ENCODE measurements at places on chromosomes 2 and 18.

DNA sequence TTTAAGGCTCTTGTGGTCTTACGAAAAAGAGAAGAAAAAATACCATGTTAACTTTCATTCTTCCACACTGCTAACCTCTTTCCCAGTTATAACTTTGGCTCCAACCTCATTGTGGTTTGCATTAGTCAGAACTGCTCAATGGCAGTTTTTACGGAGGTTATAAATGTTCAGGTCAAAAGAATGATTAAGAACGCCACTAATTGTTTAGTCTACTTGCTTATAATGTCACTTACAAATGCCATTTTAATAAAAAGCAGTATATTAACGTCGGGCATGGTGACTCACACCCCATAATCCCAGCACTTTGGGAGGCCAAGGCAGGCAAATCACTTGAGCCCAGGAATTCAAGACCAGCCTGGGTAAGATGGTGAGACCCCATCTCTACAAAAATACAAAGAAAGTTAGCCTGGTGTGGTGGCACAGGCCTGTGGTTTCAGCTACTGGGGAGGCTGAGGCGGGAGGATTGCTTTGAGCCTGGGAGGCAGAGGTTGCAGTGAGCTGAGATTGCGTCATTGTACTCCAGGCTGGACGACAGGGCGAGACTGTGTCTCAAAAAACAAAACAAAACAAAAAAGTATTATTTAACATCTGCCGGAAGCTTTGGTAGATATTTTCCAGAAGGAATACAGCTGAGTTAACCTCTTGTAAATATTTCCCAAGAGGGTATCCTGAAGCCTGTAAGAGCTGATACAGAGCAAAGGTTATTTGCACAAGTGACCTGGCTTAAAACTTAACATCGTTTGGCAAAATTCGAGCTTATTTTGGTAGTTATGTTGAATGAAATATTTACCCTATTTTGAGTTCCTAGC is 5.1 kb downstream of the AGPS start:
- DNase-seq: no peak

- no peak for DNase-seq
These were observed 529.1 kb upstream of the CDH7 start for GRCh38 chr18:65221736-65222135.

DNA sequence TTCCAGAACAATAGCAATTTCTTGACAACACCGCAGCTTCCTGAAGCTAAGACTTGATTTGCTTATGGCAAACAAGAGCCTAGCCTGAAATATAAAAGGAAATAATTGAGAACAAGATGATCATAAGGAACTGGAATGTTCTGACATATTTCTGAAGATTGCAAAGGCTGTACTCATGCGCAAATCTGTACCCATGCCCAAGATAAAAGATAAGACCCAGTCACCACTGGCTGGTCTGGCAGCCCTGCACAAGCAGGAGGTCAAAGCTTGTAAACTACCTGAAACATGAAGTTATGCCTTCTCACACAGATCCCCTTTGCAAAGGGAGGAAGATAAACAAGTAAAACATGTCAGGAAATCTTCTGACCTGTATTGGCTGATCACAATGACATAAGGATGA is 160.8 kb upstream of the GYPC start:
- no peak for DNase-seq

DNA sequence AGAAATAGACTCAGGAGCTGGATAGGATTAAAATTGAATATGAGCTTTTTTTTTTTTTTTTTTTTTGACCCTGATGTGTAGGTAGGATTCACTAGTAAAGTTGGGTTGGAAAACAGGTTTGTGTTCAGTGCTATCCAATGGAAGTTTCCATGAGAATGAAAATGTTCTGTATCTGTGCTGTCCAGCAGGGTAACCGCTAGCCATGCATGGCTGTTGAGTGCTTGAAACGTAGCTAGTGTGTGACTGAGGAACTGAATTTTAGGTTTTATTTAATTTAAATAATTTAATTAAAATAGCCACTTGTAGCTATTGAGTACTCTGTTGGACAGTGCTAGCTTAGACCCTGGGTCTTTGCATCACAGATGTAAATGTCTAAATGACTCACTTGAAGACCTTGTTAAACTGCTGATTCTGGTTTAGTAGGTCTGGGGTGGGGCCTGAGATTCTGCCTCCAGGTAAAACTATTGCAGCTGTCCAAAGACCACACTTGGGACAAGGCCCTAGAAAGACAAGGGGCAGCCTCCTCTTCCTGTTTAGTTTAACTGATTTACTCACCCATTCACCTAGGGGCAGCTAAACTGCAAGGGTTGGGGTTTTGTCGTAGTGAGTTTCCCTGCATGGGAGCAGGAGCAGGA is 84.7 kb upstream of the STON1 start:
- no peak for DNase-seq

DNA sequence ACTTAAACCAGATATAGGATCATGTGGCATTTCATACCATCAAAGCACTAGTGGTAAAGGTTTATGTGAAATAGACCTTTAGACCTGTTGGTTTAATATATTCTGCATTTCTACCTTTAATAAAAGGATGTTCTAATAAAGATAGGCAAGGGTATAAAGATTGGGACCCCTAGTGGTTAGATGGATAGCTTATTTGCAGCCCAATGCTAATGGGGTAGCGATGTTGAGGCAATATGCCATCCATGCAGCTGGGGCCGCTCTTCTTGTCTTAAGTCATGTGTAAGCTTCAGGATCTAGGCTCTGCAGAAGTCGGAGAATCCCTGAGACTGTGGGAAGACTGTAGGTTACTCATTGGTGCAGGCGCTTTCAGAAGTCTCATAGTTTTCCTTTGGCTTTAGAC is 114.9 kb downstream of the ICOS start:
- DNase-seq: peak; percentile 28

DNA sequence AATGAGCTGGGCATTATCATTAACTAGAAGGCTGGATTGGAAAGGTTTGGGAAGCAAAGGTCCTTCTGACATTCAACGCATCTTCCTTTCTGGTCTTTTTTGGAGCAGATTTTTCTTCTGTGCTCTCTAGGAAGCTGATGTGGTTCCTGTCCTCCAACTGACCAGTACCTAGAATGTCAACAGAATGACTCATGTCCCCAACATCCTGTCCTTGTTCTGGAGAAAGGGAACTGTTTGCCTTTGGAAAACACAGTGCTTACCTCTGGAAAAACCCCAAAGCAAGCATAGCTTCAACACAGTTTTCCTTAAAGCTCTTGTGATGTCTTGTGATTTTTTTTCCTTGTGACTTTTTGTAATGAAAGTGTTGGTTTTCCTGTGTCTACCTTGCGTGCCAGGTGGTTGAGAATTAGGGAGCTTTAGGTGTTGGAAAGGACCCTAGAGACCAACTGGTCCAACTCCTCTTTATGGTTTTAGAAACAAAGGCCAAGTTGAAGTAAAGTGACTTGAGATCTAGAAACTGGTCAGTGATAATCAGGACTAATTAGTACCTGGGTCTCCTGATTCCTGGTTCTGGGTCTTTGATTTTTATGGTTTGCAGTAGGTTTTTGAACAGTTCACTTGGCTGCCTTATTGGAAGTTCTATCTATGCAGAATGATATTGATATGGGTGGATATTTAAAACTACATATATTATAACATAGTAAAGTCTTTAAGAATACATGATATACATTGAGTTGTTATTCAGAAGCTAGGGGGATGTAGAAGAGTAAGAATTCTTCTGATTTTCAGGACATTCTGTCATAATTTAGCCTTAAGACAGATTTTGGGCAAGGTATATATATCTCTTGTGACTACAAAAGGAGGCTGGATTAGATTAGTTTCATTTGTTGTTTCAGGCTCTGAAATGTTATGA is 70.5 kb downstream of the FMNL2 start:
- no peak for DNase-seq

- no peak for DNase-seq
These were observed 463.1 kb downstream of the SATB2 start for GRCh38 chr2:198994678-198995077.

DNA sequence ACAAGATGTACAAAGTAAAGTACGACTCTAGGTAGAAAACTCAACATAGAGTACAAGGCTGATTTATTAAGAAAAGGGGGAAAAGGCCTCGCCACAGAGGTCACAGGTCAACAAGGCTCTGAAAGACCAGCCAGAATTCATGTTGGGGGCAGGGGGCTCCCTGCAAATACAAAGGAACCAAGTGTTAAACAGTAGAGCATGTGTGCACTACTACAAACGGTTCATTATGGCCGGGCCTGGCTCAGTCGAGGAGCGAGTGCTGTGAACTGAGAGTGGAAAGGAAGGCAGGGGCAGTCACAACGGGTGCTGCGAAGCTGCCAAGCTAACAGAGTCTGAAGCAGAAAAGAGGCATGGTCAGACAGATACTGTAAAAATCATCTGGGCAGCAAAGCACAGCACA is 77.1 kb downstream of the MBOAT2 start:
- DNase-seq: no peak

DNA sequence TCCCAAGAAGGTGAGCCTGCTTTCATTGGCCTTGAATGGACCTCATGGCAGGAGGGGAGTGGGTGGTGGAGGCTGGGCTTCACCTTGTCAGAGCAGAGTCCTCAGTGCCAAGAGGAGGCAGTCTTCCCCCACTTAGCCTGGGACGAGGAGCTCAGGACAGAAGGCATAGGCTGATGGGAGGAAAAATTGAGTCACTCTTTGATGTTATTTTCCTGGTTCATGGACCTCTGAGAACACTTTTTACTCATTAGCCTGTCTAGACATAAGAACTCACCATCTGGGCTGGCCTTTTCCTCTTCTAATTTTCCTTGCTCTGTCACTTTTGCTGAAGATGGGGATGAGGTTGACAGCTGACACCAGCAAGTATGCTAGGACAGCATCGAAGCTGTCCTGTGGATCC is 225.7 kb upstream of the TNP1 start:
- no peak for DNase-seq

DNA sequence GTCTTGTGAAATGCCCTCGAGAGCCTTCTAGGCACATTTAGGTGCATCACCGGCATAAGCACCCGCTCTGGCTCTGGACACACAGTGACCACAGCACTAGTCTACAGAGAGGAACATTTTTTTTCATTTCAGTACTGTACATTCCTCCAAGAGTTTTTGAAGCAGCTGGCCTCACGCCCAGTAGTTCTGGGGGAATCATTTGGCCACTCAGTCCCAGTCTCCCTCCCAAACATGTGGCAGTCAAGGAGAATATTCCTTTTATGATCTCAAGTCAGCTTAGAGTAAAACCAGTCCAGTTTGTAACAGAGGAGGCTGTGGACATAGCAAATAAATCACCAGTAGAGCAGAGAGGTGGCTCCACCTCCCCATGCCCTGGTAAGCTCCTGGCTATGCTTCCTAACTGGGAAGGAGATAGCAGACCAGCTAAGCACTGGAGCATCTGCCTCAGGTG is 48.1 kb downstream of the KCNE4 start:
- DNase-seq: no peak

DNA sequence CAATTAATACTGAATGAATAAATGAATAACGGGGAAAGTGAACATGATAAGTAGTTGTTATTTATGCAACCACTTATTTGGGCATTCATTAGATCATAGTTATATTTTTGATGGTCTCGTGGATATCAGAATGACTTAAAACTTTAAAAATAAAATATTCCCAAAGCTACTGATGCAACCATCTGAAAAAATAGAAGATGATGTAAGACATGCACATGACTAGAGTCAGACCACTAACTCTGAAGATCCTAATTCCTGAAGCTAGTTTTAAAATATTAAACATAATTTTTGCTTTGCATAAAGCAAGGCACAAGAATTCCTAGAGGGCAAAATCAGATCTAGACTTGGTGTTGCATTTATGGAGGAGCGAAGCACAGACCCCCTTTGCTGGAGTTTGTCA is 616.1 kb downstream of the IRS1 start:
- no peak for DNase-seq

GRCh38 chr18:74533666-74534065 is 634 bp upstream of the CNDP1 start:
- no peak for DNase-seq
